Left renal cortex interstitium (tissue), 4 donors: ENCODE measurements at places on chromosomes 4 and X. TPM values are rescaled to one million over a fixed set of nuclear protein-coding genes. Genes with fewer than 3 reads are reported as not detected.

The MAGEE1 gene
- polyA plus RNA-seq, result 6.0 TPM

The HDX gene
- 6.5 TPM for polyA plus RNA-seq

The KIAA1210 gene
- 3.0 TPM for polyA plus RNA-seq

The ZCCHC12 gene
- 1.2 TPM for polyA plus RNA-seq

The AR gene
- 2.9 TPM for polyA plus RNA-seq

The STK26 gene
- polyA plus RNA-seq, result 10.0 TPM
